ENCODE measurements at places on chromosomes 5 and 9.

DNA sequence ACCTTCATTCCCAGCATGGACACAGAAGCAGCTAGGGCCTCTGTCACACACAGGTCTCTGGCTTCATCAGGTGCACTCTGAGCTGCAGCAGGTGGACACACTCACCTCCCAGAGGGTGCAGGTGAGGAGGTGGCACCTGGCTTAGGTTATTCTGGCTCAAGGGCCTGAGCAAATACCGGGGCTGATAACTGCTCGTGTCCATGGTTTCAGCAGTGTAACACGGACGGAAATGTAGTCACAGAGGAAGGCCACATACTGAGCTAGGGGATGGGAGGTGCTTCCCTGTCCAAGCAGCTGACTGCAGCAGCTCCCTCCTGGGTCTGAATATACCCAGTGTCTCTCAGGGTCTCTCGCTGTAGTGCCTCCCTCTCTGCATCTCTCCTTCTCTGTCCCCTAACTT lies 5.7 kb downstream of the PHF2 start:
- DNase-seq, result no peak

- no peak for DNase-seq
These were observed 14.4 kb downstream of the CAMK4 start for GRCh38 chr5:111238431-111239225.

DNA sequence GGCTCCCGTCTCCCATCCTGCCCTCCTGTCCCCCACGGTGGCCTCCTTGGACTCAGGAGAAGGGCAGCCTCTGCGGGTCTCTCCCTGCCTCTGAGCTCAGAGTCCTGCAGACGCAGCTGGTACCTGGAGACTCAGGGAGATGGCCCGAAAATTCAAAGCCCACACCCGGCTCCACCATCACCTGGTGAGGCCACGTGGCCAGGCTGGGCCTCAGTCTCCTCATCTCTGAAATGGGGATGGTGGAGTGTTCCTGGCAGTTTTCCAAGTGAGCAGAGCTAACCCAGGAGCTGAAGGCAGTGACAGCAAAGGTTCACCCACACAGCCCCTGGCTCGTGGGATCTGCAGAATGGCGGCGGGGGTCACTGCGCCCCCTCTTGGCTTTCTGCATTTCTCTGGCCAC lies 62.1 kb upstream of the RXRA start:
- DNase-seq, result no peak

DNA sequence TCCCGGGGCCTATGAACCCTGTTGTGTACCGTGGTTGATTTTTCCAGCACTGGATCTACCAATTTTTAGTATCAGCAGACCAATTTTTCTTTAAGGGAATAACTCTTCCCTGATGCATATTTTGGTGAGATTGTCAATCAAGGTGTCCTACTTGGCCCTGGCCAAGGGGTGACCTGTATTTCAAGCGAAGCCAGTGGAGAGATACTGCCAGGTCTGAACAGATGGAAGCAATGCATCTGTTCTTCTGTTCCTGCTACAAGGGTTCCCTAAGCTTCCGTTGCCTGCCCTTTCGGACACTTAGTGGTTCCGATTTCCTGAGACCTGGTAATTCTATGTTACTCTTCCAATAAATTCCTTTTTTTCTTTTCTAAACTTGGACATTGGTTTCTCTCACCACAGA lies 37.3 kb downstream of the ADAM19 start:
- DNase-seq, result no peak

GRCh38 chr5:151037561-151038411 lies 17.4 kb downstream of the GPX3 start:
- DNase-seq, result no peak

- no peak for DNase-seq
These were observed 4.4 kb upstream of the RAPGEF1 start for GRCh38 chr9:131744171-131744719.

- no peak for DNase-seq
These were observed 30.1 kb upstream of the GABRG2 start for GRCh38 chr5:162037431-162037830.

DNA sequence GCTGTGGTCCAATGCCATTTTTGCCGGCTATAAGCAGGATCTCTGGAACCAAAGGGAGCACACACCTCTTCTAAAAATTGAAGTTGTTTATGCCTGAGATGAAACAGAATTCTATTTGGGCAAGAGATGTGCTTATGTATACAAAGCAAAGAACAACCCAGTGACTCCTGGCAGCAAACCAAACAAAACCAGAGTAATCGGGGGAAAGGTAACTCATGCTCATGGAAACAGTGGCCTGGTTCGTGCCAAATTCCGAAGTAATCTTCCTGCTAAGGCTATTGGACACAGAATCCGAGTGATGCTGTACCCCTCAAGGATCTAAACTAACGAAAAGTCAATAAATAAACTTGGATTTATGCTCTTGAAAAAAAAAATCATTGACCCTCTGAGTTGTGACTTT lies 178.7 kb downstream of the CEMIP2 start:
- DNase-seq, result no peak

DNA sequence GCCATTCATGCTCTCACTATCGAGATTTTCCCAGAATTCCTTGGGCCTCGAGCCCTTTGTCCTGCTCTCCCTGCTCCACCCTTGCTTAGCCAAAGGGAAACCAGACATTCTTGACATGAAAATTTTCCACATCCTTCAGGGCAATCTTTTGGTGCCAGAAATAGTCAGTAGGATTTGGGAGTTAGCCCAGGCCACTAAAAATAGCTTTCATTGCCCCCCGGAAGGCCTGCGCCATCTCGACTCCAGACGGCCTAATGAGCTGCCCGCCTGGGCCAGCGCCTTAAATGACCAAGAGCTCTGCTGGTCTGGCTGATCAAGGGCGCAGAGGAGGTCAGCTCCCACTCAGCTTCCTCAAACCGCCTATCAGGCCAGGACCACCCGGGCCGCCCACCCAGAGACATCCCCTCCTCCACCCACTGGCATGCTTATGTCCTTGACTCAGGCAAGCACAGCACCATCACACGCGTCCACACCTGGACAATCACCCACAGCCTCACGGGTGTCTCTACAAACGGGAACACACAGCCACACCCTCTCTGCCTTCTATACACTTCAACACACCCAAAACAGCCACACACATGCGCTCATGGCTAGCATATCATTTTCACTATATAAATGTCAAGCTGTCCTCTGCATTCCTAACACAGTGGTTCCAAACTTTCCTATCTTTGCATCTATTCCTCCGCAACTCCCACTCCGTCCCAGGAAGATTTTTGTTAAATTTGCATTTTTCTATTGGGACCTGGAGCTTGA lies 20.9 kb downstream of the DUSP1 start:
- DNase-seq, result no peak

DNA sequence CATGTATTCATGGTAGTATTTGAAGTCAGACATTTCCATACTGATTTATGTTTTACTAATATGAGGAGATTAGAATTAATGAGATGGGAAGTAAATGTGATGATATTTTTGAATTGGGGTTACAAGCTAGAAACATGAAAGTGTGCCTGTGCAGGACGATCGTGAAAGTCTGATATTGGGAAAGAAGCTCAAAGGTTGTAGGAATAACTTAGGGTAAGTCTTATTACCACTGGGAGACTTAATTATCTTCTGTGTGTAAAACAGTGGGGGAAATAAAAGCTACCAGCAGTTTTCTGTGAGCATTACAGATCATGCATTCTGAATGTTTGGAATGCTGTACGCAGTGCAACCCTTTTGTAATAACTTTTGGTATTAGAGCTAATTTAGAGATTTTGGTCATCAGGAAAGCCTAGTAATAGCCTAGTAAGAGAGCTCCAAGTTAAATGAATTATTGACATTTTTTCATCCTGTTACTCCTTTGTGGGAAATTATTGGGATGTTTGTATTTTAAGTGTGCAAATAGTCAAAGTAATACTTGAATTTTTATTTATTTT lies 153.9 kb downstream of the PCSK5 start:
- no peak for DNase-seq

- DNase-seq, result peak; percentile 91
These were observed 39.6 kb downstream of the SFXN1 start for GRCh38 chr5:175517824-175518450.

GRCh38 chr9:100100146-100100667 lies 1.2 kb downstream of the INVS start:
- no peak for DNase-seq

GRCh38 chr5:91145333-91145620 lies 237.8 kb downstream of the ARRDC3 start:
- no peak for DNase-seq

DNA sequence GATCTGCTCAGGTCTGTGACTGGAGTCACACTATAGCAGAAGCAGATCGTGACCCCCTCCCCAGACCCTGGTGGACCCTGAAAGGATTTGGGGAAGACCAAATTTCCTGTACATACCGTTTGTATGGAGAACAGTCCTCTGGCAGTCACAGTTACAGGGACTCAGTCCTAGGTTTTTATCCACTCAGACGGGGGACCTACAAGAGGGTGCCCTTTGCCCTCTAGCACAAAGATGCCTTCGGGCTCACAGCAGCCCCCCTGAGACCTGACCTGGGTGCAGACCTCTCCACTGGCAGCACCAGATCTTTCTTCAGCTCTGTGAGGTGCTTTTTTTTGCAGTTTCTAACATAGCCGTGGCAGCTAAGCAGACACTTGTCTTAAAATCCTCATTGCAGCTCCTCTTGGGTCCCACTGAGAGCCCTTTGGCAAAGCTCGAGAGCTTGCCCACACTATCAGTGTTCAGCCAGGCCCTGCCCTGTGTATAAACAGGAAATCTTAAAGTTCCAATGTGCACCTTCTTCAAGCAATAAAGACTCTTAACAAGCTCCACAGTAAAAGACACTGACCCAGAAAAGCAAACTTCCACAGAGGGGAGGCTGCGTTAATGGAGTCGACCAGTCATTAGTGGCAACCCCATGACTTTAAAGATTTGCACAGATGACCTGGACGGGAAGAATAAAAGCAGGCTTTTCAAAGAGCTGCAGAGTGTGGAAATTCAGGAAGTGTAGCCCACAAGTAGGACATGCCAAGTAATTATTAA lies 71.8 kb upstream of the LHFPL2 start:
- DNase-seq, result no peak

DNA sequence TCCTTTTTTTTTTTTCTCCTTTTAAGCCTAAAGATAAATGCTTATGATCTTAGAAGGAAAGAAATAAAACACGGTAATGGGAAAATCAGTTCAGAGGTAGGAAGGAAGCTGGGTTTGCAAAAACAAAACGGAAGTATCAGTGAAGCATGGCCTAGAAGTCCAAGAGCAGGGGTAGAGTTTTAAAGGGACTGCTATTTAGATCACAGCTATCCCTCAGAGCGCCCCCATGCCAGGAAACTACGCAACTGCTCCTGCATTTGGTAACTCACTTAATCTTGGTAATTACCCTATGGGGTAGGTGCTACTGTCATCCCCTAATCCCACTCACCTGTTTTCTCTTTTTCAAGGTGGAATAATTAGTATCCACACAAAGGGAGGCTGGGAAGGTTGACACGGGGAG lies 16.0 kb downstream of the TLE1 start:
- no peak for DNase-seq

GRCh38 chr9:136493567-136493971 lies 10.7 kb upstream of the SEC16A start:
- no peak for DNase-seq

DNA sequence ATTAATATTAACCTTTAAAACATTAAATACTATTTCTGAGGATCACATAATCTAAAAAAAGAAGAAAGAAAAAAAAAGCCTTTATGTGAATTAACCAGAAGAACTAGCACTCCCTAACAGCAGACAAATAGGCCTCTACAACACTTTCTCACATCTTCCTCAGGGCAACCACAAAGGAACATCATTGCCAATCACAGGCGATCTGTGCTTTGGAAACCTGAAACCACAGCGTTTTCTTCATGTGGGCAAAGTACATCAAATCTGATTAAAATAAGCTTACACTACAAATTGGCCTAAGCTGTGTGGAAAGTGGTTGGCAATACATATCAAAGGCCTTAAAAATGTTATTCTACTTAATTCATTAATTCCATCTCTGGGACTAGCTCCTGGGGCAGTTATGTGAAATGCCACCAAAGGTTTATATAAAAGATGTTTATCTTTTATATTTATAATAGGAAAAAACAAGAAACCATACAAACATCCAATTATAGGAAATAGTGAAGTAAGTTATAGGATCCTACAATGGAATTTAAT lies 184.8 kb upstream of the TBCA start:
- DNase-seq, result no peak

- no peak for DNase-seq
These were observed 24.0 kb downstream of the NKD2 start for GRCh38 chr5:1032551-1033027.

DNA sequence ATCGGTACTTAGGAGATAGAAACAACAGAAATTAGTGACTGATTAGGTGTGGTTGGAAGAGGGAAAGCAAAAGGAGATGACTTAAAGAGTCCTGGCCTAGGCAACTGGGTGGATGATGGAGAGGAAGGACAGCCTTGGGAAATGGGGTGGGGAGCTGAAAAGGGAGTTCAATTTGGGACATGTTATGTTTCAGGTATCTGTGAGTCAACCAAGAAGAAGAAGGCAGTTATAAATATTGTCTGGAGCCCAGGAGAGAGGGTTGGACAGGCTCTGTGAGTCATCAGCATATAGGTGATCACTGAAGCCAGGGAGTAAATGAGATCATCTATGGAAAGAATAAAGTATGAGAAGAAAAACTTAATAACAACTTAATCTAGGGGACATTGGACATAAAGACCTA lies 357.7 kb downstream of the NPR3 start:
- DNase-seq, result no peak

DNA sequence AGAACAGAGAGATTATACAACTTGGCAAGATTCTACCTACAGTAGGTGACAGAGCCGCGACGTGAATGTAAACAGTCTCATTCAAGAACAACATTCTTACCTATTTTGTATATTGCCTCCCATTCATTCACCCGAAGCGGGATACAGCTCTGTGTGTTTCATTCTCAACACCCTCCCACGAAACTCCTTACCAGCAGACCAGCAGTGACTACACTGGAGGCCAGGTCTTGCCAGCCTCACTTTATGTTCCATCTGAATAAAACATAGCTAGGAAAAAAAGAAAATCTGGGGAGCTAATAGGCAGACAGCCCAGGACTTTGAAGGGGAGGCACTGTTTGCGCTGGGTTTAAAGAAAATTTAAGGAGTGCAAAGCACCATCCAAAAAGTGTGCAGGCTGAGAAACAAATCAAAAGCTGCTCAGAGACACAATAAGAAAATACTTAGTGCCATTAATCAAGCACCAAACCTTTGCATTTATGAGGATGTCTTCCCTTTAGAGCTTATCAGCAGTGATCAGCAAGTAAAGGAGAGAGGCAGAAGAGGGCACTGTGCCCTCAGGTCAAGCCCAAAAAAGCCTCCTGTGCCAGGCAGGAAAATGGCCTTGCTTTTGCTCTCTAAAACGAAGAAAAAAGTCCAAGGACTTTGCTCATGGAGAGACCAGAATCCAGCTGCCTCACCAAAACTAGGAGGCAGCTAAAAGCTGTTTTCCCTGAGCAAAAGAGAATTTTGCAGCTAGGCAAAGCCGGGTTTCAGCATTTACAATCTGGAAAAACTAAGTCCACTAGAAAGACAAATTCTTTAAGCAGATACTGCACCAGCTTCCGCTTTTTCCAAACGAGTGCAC lies 295.1 kb downstream of the BNC2 start:
- DNase-seq, result no peak

GRCh38 chr9:123481209-123481865 lies 125.3 kb downstream of the CRB2 start:
- no peak for DNase-seq
